ENCODE measurements at places on chromosomes 5 and 9.

DNA sequence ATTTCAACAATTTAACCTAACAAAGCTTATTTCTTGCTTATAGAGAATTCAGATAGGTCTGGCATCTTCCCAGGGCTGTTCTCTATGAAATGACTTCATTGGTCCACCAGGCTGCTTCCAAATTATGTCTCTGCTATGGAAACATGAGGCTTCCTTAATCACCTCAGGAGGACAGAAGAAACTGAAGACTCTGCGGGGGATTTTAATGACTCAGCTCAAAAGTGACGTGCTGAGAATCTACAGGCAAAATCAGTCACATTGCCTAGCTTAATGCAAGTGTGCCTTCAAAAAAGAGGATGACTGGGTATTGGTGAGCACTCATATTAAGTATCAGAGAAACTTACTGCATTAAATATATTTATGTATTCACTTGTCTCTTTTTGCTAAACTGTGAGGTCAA lies 315.5 kb upstream of the RGMB start:
- DNase-seq: no peak

DNA sequence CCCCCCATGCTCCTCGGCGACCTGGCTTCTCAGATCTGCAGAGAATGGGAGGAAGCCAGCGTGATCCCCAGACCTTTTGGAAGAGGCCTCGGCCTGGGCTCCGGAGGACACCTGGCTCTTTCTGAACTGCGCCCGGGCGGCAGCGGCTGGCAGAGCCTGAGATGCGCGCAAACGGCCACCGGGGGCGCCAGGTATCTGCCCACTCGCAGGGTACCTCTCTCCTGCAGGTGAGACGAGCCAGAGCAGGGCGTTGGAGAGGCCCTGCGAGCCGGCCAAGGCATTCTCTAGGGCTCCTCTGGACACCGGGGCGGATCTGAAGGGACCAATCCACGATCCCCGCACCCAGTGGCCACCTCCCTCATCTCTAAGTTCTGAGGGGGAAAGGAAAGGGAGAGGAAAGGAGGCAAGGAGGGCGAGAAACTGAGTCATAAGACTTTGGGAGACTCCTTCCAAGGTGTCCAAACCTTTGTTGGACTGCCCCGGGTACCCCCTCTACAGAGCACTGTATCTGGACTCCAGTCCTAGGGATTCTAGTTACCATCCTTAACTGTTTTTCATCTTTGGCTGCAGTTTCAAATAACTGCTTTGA lies 55.0 kb upstream of the SLC46A2 start:
- DNase-seq: no peak

DNA sequence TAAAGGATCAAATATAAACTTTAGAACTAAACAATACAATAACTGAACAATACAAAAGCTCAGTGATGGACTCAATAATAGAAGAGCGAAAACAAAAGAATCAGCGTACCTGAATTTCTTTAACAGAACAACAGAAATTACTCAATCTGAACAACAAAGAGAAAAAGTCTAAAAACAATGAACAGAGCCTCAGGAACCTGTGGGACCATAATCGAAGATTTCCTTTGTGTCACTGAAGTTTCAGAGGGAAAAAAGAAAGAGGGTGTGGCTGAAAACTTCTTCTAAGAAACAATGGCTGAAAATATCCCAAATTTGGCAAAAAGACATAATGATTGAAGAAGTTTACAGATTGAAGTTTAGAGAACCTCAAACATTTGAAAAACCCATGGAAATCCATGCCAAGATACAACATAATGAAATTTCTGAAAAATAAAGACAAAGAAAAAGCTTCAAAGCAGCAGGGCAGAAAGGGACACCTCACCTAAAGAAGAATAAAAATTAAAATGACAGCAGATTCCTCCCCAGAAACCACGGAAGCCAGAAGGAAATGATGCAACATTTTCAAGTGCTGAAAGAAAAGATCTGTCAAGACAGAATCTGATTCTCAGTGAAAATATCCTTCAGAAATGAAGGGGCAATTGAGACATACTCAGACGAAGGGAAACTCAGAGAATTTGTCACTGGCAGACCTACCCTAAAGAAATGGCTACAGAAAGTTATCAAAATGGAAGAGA lies 288.8 kb downstream of the ARL15 start:
- no peak for DNase-seq

DNA sequence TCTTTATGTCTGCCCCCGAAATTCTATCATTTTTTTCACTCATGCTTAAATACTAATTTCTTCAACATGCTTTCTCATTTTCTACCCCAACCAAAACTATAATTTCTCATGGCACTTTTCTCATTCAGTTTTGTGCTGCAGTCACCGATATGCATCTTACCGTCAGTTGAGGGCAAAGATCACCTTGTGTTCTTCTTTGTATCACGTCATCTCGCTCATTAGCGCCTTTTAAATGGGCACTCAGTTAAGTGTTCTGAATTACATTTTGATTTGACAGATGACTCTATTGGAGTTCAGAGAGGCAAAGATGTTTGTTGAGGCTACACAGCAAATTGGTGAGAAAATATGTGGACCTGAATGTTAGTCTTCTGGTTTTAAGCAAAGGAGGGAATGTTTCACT lies 211.7 kb upstream of the GLRA1 start:
- DNase-seq: no peak

DNA sequence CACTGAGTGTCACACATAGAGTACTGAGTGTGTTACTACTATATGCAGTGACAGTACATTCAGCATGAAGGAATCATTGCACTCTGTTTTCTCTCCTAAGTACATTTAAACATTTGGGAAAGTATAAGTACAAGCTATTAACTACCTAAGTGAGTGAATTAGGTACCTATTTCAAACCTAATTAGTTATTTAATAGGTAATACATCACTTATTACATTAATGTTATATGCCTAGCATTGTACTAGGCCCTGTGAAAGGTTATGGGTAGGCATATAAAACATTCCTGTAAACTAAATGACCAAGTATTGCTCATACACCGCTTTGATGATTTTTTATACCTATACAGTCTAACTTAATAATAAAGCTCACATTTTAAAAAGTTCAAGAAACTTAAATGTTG lies 25.7 kb upstream of the PPP3R2 start:
- DNase-seq: no peak

- DNase-seq: no peak
Measured at GRCh38 chr5:137573376-137573775, 74.2 kb upstream of the SPOCK1 start.
